ENCODE measurements at places on chromosomes 4 and X.

DNA sequence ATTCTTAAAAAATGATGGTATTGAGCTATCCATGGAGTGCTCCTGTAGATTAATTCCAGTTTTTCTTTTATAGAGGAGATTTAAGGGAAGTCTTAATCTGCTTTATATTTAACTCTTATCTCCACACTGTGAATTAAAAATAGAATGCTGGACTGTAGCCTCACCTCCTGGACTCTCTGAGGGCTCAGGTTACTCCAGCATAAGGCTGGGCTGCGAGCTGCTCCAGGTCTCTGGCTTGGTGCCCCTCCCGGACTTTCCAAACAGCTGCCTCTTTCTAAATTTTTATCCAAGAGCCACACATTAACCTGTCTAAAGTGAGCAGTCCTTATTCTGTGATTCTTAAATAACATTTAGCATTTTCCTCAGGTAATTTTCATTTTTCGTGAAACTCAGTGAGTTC lies 218.7 kb upstream of the JADE1 start:
- no peak for DNase-seq

DNA sequence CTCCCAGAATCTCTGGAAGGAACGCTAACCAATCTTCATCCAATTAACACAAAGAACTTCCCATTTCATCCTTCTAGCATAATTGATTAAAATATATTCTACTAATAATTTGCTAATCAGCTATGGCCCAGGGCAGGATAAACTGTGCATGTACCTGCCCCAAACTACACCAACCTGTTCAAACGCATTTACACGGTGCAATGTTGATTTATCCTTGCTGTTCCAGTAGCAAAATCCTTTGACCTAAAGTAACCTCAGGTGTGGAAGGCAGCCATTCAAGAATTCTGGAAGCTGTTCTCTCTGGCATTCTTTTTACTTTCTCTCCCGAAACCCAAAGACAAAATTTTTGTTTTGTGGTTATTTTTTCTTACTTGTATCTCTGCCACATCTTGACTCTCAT lies 309.4 kb downstream of the ZNF674 start:
- DNase-seq = no peak

GRCh38 chr4:48931459-48931858 lies 24.9 kb upstream of the OCIAD2 start:
- no peak for DNase-seq

DNA sequence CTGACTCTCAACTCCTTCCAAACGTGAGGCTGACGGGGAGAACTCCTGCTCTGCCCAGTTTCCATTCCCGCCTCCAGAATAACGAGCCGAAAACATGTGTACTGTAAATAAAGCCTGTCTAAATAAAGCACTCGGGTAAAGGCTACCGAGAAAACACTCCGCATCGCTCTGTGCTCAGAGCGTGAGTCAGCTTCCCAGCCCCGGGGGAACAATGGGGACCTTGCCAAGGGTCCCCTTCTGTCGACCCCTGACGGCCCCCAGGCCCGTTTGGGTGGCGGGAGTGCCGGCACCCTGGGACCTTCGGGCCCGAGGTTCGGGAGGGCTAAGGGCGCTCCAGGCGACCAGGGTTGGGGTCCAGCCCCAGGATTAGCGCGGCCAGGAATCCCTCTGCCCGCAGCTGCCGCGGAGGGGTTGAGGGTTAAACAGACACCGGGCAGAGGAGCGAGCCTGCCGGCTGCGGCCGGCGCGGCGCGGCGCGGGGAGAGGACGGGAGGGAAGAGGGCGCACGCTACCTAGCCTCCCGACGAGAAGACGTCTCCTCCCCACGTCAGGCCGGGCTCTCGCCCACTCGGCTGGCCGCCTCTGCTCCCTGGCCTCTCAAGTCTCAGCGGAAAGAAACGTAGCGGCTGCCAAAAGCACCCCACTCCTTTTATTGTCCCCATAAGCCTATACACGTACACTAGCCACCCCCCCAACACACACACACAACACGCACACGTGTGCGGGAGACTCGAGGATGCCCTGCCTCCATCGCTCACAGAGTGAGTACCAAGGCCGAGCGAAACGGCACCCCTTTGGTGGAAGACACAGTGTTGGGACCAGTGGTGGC lies 85.5 kb downstream of the BCOR start:
- DNase-seq = peak; percentile 81

GRCh38 chr4:168928875-168929274 lies 81.2 kb downstream of the CBR4 start:
- DNase-seq = no peak

DNA sequence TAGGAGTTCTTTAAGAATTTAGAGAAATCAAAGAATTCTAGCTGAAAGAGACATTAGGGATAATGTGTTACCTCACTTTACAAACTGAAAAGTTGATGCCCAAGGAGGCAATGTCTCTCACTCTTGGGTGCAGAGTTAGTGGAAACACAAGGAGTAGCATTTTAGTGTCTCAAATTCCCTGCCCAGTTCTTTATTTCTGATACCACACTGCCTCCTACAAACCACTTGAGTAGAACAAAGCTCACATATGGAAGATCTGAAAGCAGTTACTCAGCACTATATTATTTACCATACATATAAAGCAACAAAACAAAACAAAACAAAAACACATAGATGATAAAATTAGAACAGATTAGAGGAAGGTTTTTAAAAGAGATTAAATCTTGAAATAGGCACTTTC lies 124.2 kb downstream of the REELD1 start:
- DNase-seq = no peak

- DNase-seq = no peak
These were observed 85.7 kb downstream of the CRLF2 start for GRCh38 chrX:1126738-1127137.

DNA sequence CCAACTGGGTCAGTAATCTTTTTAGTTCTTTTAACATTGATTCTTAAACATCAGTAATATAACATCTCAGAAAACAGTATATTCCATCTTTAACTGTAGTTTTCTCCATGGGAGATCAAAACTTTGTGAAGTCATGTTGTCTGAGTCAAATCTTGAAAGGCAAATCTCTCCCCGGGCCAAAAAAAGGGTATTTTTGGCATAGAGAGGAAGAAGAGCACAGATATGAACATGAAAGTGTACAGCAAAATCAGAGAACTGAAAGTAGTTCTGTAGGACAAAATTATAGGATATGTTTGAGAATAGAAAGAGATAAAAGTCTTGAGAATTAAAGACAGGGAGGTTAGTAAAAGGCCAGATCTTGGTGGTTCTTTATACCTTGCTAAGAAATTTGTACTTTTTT lies 176.4 kb upstream of the GYPA start:
- DNase-seq = no peak

- DNase-seq = no peak
These were observed 32.5 kb downstream of the SLC10A6 start for GRCh38 chr4:86816501-86817273.

DNA sequence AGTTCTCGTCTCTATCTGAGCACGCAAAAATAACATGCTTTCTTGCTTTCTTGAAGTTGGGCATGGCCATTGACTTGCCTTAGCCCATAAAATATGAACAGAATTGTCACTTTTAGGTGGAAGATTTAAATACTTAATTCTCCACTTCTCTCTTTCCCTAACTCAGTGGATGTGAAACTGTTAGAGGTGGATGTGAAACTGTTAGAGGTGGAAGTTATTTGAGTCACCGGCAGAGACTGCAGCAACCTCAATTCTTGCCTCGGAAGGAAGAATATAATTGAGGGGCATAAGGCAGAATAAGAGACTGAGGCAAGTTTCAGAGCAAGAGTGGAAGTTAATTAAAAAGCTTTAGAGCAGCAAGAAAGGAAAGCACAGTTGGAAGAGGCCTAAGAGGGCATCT lies 2.8 kb upstream of the PARM1 start:
- no peak for DNase-seq

DNA sequence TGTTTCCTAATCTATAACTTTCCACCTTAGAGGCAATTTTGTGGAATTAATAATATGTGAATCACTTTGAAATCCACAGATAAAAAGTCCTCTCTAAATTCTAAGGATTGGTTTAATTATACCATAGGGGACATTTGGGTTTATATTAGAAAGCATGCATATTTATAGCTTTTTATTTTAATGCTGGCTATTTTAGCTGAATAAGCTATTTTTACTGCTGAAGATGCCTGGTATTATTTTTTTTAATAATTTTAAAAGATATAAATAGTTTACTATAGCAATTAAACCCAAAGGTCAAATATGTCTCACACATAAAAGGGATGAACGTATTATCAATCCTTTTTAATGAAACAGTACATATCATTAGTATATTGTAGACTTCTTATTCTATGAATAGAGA lies 415.4 kb downstream of the MAGEB5 start:
- no peak for DNase-seq

GRCh38 chr4:24655971-24656370 lies 71.6 kb upstream of the DHX15 start:
- DNase-seq = no peak

- DNase-seq = no peak
These were observed 9.3 kb upstream of the CPE start for GRCh38 chr4:165369522-165369921.

- no peak for DNase-seq
These were observed 1320.1 kb downstream of the RPA4 start for GRCh38 chrX:98203800-98204199.

DNA sequence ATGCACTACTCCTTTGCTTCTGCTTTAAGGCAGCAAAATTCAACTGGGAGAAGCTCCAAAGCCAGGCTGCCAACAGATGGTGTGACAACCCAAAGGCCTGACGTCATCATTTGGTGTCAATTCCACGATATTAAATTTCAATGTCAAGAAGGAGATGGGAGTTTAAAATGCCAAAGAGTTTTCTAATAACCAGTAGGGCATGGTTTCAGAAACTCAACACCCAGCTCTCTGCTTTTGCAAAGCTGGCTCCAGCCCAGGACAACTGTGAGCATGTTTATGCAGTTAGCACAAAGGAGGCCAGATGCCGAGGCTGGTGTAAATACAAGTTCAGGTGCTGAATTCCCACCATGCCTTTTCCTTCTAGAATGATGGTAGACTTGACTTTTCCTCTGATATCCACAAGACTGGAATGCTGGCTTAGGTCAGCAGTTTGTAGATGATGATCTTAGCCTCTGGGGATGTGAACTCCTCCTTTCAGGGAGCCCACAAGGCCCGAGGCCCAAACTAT lies 67.3 kb downstream of the AFAP1 start:
- DNase-seq = peak; percentile 63

GRCh38 chr4:162804351-162804924 lies 362.3 kb downstream of the NAF1 start:
- no peak for DNase-seq

- DNase-seq = no peak
These were observed 115.2 kb upstream of the TSPAN5 start for GRCh38 chr4:98773638-98774037.

DNA sequence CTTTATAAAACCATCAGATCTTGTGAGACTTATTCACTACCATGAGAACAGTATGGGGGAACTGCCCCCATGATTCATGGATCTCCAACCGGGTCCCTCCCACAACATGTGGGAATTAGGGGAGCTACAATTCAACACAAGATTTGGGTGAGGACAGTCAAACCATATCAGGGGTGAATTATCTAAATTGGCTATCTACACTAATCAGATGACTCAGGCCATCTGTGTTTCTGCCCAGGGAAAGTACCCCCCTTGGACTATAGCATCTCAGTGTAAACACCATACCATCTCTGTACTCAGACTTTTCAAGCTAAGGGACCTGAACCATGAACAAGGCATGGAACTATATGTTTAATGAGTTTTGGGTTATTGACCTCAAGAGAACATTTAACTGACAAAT lies 76.8 kb downstream of the LNX1 start:
- no peak for DNase-seq

DNA sequence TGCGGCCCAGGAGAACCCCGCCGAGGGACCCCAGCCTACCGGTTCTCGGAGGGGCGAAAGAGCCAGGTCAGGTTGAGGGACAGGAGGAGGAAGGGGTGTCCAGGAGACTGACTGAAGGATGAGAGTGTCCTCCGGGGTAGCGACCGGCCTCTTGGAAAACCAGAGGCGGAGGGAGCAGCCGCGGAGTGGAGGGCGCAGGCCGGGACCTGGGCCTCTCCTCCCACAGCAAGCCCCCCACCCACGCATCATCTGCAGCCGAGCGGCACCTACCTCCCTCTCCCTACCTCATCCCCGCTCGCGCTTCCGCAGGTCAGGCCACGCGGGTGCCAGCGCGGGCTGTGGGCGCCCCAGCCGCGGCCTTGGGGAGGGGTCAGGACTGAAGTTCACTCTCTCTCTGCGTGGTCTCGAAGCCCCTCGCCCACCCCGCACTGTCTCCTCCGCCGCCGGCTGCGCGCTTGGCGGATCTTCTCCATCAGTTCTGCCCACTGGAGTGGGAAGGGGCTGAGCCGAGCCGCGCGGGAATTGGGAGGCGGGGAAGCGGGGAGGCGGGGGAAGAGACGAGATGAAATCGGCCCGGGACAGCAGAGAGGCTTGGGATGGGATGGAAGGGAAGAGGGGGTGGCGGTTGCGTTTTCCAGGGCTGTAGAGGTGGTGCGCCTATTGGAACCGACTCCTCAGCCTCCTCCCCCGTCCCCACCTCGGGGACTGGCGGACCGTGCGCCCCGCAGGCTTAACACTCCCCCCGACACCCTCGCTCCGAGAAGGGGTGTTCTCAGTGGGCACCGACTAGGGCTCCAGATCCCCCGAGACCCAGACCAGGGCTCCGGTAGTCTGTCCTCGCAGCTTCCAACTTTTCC lies 1.8 kb downstream of the NLGN4X start:
- peak; percentile 58 for DNase-seq

DNA sequence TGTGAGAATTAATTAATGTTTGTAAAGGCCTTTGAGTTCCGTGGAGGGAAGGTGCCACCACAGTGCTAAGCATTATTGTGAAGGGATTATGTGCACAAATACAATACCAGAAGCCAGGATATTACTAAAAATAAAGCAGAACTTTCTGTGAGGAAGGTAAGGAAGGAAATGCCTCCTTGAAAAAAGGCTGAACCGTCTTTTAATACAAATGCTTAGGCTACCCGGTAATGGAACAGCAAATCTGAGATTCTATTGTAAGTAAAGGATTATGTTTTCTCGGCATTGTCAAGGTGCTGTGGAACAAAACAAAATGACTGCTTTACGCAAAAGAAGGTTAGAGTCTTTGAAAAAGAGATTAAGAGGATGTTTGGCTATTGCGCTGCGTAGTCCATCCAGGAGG lies 57.9 kb upstream of the SPRY1 start:
- no peak for DNase-seq

DNA sequence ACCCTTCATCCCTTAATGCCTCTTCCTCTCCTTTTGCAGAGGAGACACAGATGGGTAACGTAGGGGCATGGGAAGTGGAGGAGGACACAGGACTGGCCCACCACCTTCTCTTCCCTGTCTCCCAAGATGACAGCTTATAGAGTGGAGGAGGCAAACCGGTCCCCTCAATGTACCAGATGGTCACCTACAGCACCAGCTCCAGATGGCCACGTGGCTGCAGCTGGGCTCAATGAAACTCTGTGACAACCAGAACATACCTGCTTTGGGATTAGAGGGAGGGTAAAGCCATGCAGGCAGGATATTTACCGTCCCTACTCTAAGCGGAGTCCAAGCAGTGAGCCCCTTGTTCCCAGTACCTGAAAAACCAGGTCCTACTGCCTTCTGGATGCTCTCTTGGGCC lies 7.5 kb upstream of the KLHL15 start:
- no peak for DNase-seq

DNA sequence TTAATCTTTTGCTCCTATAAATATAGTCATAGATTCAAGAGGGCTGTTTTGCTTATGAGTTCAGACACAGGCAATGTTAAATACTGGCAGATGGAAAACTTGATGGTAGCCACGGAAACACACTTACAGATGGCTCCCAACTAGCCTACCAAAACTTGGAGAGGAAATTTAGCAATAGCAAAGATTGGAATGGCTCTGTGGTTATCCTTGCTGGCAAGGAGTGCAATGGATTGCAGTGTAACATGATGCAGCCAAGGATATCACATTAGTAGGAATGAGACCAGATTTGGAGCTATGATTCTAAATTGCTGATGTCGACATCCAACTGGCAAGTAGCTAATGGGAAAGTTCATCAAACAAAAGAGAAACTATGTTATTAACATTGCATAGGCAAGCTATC lies 791.0 kb upstream of the DIAPH2 start:
- no peak for DNase-seq
